ENCODE measurements at places on chromosomes 2 and 18.
A peak's percentile ranks its signal among the peaks of the same experiment; 100 is the strongest.

DNA sequence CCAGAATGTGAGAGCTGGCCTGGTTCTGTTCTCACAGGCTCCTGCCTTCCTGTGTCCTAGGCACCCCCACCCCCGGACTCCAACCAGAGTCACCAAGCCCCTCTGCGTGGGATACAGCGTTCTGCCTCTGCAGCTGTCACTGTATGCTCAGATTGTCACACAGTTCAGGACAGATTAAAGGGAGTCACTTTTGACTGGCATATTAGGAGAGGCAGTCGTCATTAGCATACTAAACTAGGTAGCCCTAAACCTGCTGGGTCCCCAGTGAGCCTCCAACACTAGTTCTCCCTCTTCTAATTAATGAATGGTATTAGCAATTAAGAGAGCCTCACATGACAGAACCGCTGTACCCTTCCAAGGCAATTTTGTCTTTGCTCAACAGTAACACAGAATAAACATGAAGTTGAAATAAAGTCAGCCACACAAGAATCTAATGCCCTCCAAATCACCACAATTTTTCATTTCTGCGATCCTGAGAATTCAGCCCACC, 340.2 kb downstream of the CMPK2 start:
- no peak for DNase-seq

GRCh38 chr2:173323371-173323770, 31.3 kb upstream of the CDCA7 start:
- DNase-seq = no peak

- DNase-seq = no peak
Measured at GRCh38 chr2:16332681-16333557, 332.7 kb downstream of the CYRIA start.

GRCh38 chr2:138267161-138267901, 234.2 kb upstream of the SPOPL start:
- peak; percentile 47 for DNase-seq

GRCh38 chr18:5646739-5647138, 102.9 kb upstream of the EPB41L3 start:
- DNase-seq = no peak

GRCh38 chr2:85878719-85879370, 9.9 kb downstream of the ST3GAL5 start:
- DNase-seq = no peak

DNA sequence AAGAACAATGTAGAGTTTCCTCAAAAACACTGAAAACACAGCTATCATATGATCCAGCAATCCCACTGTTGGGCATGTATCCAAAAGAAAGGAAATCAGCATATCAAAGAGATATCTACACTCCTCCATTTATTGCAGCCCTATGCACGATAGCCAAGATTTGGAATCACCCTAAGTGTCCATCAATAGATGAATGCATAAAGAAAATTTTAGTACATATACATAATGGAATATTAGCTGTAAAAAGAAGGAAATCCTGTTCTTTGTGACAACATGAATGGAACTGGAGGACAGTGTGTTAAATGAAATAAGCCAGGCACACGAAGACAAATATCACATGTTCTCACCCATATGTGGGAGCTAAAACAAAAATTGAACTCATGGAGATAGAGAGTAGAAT, 114.5 kb upstream of the FN1 start:
- no peak for DNase-seq

- no peak for DNase-seq
Measured at GRCh38 chr2:149223472-149224095, 106.8 kb upstream of the LYPD6 start.

- DNase-seq = no peak
Measured at GRCh38 chr2:188979187-188980114, 5.3 kb downstream of the COL3A1 start.

DNA sequence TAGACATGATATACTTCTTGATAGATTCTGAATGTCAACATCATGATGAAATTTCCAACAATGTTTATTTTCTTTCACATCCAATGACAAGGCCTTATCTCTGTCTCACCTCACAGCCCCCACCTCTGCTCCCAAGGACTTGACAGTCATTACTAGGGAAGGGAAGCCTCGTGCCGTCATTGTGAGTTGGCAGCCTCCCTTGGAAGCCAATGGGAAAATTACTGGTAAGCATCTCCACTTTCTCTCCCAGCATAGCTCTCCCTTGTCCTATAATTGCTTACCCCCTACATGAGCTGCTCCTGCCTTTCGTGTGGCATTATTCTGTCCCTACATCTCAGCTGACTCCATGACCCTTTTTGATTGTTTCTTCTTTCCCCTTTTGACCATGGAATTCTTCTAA, 821.8 kb downstream of the MBD2 start:
- DNase-seq = no peak

DNA sequence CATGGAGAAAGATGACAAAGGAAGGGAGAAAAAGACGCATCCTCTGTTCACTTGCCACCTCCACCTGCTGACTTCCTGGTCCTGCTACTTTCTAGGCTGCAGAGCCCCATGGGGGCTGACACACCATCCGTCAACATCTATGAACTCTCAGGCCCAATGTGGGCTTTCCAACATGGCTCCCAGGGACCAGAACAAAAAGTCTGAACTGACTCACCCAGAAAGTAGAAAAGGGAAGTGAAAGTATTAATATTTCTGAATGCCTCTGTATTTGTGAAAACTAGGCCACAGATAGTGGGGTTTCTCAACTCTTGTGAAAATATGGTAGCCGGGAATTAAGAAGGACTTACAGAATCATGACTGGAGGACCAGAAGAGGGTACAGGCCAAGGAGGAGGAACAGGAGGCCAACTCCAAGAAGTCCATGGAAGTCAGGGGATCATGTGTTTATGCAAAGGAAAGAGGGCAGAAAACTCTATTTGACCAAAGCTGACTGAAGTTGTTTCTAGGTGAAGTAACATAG, 123.1 kb upstream of the CAB39 start:
- DNase-seq = no peak

- DNase-seq = no peak
Measured at GRCh38 chr2:219057709-219058540, 2.8 kb downstream of the IHH start.

DNA sequence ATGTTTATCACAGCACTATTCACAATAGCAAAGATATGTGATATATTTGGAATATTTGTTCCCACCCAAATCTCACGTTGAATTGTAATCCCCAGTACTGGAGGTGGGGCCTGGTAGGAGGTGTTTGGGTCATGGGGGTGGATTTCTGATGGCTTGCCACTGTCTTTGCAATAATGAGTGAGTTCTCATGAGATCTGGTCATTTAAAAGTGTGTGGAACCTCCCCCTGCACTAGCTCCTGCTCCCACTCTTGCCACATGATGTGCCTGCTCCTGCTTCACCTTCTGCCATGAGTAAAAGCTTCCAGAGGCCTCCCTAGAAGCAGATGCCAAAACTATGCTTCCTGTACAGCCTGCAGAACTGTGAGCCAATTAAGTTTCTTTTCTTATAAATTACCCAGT, 72.2 kb upstream of the DYNC1I2 start:
- no peak for DNase-seq

DNA sequence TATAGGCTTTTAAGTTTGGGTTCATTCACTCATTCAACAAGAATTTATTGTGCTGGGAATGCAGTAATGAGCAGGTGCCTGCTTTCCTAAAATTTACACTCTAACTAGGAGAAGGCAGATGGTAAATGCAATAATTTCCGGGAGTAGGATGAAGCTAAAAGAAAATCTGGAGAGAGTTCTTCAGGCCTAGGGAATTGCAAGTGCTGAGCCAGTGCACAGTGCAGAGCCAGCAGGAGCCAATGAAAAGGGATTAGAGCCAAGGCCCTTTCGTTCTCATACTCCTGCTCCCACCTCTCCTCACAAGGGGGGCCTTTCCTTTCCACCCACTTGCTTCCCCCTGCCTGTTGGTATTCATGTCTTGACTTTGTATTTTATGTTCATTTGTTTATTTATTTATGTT, 55.1 kb downstream of the CFAP221 start:
- no peak for DNase-seq

GRCh38 chr2:12456293-12457106, 260.2 kb upstream of the TRIB2 start:
- DNase-seq = peak; percentile 99

DNA sequence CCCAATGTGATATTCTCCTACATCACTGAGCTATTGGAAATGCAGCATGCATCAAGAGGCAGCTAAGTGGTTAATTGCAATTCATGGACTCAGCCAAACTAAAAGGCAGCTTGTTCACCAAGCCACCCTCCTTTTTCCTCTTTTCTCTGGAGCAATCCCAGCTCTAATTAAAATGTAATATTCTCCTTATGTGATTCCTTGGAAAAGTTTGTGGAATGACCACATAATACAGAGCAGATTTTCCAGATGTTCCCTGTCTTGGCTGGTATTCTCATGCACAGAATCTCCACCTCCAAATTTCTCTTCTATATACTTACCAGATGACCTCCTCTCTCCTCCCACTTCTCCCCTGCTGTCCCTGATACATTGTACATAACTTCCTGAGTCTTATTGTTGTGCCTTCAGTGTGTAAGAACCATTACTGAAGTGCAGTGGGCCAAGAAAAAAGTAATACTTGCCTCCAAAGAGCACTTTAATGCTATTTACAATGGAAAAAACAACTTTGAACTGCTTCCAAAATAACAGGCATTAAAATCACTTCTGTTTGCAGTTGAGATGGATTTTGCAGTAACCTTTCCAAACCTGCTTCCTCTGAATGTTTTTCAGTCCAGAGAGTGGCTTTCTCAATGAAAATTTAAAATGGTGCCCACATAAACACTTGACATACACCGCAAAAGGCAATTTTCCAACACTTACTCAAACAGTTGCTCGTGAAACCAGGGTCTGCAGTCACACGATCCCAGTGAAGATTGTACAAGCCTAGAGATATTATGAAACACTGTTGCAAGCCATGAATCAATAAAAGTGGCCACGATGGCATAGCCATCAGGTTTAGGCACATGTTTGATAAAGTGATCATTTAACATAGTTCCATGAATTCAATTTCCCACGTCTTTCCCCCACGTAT, 258.0 kb downstream of the MTX2 start:
- DNase-seq = no peak

DNA sequence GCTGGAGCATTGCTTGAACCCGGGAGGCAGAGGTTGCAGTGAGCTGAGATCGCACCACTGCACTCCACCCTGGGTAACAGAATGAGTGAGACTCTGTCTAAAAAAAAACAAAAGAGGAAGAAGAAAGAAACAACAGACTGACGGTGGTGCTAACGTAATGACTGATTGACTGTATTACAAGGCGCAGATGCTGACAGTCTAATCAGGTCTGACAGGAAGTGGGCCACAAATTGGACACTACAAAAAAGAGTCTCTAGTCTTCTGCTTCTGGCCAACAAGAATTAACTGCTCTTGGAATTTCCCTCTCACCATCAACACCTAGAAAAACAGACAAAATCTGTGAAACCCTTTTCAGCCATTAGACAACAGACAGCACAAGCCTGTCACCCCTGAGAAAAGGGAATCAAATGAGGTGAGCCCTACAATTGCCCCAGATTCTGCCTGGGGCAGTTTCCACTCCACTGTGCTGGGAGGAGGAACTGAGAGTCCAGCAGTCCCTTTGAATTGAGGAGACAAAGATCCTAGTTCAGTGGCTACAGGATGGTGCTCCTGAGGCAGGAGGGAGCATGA, 43.3 kb downstream of the SNED1 start:
- DNase-seq = no peak

DNA sequence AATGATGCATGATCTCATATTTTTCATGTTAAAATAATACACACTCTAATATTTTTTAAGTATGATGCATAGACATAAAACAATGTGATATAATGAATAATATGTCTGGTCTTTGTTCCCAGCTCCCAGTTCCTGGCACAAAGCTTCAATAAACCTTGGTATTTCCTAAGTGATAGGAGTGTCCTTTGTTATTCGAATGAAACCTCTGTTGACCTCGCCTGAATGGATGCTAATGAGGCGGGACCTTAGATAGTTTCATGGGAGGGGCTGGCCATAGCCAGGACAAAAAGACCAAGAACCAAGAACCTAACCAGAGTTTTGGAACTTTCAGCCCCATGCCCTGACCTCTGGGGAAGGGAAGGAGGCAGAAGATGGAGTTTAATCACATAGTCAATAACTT, 257.7 kb upstream of the COPS8 start:
- DNase-seq = no peak

GRCh38 chr2:134351016-134351415, 97.1 kb downstream of the MGAT5 start:
- DNase-seq = no peak

- no peak for DNase-seq
Measured at GRCh38 chr18:10401521-10401920, 52.9 kb upstream of the APCDD1 start.

GRCh38 chr2:220143336-220143735, 515.9 kb downstream of the SLC4A3 start:
- peak; percentile 53 for DNase-seq

GRCh38 chr18:70221156-70221914, 15.8 kb upstream of the RTTN start:
- DNase-seq = no peak

DNA sequence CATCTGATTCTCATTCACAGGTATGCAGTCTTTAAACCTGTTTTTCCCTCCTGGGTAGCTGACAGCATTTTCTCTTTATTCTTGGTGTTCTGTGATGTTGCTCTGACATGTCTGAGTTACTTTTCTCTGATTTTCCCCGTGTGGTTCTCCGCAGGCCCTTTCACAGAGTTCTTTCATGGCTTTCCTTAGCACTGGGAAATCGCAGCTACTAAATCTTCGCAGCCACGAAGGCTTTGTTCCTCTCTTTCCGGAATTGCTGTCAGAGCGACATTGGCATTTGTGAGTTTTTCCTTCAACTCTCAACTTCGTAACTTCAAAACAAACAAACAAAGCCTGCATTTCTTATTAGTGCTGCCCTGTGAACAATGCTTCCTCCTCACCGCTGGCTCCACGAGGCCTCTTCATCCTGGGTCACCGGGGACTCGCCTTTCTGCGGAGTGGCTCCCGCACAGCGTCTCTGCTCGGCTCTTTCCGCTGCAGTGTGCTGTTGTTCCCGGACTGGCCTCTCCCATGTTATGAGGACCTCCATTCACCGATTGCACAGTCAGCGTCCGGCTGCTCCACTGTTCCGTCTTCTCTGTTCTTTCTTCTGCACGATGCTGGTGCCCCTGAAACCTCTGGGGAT, 16.1 kb downstream of the COLEC11 start:
- no peak for DNase-seq

GRCh38 chr18:75083761-75084160, 125.2 kb downstream of the PTGR3 start:
- no peak for DNase-seq

GRCh38 chr2:35468245-35468644, 887.3 kb upstream of the CRIM1 start:
- no peak for DNase-seq

DNA sequence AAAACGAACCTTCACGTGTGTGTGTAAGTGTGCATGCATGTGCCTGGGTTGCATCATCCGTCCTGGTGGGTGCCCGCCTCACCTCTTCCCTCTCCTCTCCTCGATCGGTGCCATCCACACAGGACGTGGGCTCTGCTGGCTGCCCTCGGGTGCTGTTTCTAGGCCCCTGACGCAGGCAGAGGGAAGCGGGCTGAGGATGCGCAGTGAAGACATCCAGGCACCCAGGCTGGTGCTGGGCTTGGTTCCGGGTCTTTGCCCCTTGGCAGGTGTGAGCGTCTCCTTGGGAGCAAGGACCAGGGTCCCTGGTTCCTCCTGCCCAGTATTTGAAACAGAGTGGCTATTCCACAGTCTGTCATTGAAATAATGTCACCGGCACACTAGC, 6.2 kb upstream of the ADCY3 start:
- no peak for DNase-seq

- DNase-seq = no peak
Measured at GRCh38 chr2:118312969-118313756, 224.9 kb downstream of the INSIG2 start.

GRCh38 chr18:76823587-76824011, 1.2 kb downstream of the ZNF236 start:
- no peak for DNase-seq
